ENCODE measurements at places on chromosomes 6 and 20. TPM values are rescaled to one million over a fixed set of nuclear protein-coding genes. Genes with fewer than 3 reads are reported as not detected.

- no peaks in the 10 kb centered on the region for H3K4me1 ChIP-seq
- no peak for DNase-seq
- peaks cover 36% of the 10 kb centered on the region for H3K36me3 ChIP-seq
- no peak overlapping the region for H3K27ac ChIP-seq
- H3K27me3 ChIP-seq: no peaks in the 10 kb centered on the region
- H3K4me3 ChIP-seq: no peak overlapping the region
These were observed 68.7 kb downstream of the RNF217 start for GRCh38 chr6:125030969-125031368.

The LST1 gene
- not detected for total RNA-seq

The MICB gene
- total RNA-seq: not detected

DNA sequence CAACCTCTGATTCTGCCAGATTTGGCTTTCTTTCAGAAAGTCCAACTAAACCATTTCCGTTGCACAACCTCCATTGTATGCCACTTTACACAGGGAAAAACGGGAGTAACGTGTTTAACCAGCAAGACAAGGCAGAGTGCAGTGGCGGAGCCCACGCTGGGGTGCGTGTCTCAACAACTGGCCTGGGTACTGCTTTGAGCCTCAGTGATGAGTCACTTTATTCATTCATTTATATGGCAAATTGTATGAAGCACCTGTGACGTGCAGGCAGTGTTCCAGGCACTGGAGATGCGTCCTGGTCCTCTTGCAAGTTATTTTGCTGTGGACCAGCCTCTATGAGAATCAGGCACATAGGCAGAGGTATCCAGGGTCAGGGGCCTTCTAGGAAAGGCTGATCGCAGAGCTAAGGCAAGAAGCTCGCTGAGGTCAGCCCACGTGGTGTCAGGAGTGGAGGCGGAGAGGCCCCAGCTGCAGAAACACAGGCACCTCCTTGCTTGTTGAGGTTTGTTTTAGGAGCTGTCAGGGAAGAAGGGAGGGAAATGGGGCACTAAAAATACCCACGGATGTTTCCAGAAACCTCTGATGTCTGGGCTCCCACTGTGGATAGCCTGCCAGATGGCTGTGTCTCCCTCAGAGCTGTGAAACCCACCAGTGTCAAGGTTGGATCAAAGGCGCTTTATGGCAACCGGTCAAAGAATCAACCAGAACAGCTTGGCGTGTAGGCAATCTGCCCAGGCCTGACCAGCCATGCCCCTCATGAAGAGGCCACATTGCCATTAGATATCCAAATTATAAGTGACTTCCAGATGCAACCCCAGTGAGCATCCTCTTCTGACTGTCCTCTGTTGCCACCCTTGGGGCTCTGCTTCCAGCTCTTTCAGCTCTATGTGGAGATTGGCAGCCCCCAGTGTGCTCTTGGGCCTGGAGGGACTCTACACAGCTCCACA, 157.2 kb downstream of the CD83 start:
- H3K36me3 ChIP-seq: no peaks in the 10 kb centered on the region
- no peak overlapping the region for H3K4me3 ChIP-seq
- H3K4me1 ChIP-seq: peaks cover 27% of the 10 kb centered on the region
- no peak for DNase-seq

The NRN1 gene
- total RNA-seq: not detected

DNA sequence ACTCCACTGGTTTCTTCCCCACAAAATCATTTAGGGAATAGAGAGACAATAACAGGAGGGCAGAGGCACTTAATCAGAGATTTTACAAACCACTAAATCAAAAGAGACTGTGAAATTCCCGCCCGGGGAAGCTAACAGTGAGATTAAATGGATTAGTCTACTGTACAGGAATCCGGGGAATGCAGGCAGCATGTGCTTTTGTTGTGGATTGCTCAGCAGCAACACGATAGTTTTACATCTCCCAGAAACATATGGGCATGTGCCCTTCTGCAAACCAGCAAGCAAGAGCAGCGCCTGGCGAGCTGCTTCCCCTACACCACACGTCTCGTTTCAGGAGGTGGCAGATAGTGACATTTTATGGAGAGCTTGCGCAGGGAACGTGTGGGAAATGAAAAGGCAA, 382.3 kb downstream of the CD83 start:
- H3K27ac ChIP-seq: no peak overlapping the region
- H3K4me1 ChIP-seq: peaks cover 18% of the 10 kb centered on the region

GRCh38 chr6:6366803-6367202, 46.3 kb upstream of the F13A1 start:
- H3K36me3 ChIP-seq: no peaks in the 10 kb centered on the region
- H3K27me3 ChIP-seq: peaks cover 20% of the 10 kb centered on the region
- no peak overlapping the region for H3K27ac ChIP-seq

DNA sequence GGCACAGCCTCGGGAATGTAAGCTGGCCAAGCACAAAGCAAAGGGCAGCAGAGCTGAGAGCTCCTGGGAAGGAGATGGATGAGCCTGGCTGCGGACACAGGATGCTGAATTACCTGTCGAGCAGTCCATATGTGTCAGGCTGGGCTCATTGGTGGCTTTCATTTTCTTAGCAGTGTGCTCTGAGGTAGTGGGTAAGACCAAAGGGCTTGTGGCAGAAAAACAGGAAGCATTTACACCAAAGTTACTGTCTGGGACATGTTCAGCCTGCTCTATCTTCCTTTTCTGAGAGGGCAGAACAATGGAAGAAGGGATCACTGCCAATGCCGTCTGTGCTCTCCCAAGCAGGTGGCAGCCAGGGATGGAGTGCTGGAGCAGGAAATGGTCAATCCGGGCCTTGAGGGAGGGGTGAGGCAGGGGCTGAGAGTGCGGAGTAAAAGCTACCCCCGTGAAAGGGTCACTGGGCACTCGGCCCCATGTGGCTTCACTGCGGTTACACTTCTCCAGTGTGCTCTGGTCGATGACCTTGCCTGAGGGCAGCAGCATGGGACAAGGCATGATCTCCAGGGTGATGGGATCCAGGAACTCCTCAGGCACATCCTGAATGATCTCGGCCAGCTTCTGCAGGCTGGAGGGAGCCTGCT, 36.9 kb upstream of the AVP start:
- DNase-seq: no peak
- no peak overlapping the region for H3K27ac ChIP-seq
- H3K36me3 ChIP-seq: peaks cover 47% of the 10 kb centered on the region

The THBS2 gene
- total RNA-seq: 20.4 TPM

DNA sequence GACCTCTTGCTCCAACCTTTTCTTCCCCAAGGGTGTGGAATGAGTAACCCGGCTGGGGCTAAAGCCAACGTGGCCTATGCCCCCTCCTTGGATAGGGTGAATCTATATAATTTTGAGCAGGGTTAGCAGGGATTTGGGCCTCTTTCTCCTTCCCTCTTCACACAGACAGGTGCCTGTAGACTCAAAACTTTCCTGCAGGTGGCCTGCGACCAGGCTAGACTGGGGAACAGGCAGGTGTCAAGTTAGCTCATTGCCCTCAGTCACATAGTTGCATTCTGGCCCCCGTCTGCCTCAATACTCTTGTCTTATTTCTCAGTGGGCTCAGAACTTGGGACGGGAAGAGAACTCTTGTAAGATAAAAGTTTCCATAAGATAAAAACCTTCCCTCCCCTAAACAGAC, 243.0 kb downstream of the ATXN1 start:
- no peak for DNase-seq
- no peak overlapping the region for H3K4me3 ChIP-seq
- peaks cover 21% of the 10 kb centered on the region for H3K4me1 ChIP-seq
- H3K27me3 ChIP-seq: no peaks in the 10 kb centered on the region

GRCh38 chr6:22149096-22149495, 147.7 kb downstream of the PRL start:
- no peaks in the 10 kb centered on the region for H3K27me3 ChIP-seq
- no peak for DNase-seq
- no peaks in the 10 kb centered on the region for H3K36me3 ChIP-seq
- H3K4me1 ChIP-seq: peaks cover 79% of the 10 kb centered on the region
- no peak overlapping the region for H3K4me3 ChIP-seq

DNA sequence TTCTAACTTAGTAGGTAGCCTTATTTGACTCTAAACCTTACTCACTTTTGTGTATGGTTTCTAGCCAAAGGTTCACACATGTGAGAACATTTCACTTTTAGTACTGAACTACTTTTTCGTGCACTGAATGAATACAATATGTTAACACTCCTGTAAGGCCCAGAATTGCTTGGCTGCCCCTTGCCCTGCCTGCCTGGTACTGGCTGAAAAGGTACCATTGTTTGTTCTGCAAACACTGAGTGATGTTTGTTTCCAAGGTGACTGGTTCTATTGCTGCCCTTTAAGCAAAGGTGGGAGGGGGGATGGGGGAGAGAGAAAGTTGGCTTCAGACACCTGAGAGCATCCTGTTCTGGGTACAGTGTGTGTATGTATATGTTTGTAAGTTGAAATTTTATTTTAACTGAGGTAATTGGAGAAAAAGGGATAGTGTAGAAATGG, 31.2 kb downstream of the RREB1 start:
- no peaks in the 10 kb centered on the region for H3K36me3 ChIP-seq
- H3K4me3 ChIP-seq: no peak overlapping the region
- H3K27ac ChIP-seq: peak overlapping the region; percentile 60
- DNase-seq: no peak

DNA sequence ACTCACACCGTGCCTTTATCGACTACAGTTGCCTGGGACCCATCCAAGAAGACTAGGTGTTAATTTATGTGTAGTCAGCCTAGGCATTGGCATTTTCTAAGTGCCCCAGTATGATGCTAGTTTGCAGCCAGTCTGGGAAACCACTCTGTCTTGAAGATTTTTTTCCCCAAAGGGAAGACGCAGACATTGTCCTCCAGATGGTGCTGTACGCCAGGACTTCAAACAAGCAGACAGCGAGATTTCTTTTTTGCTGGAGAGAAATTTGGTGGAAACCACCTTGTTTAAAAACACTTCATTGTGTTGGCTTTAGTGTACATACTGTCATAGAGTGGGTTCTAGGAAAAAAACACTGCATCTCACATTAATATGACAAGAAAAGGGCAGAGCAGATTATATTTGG, 30.0 kb downstream of the ALDH5A1 start:
- H3K4me1 ChIP-seq: no peaks in the 10 kb centered on the region
- no peak for DNase-seq
- H3K27ac ChIP-seq: no peak overlapping the region
- no peaks in the 10 kb centered on the region for H3K27me3 ChIP-seq

DNA sequence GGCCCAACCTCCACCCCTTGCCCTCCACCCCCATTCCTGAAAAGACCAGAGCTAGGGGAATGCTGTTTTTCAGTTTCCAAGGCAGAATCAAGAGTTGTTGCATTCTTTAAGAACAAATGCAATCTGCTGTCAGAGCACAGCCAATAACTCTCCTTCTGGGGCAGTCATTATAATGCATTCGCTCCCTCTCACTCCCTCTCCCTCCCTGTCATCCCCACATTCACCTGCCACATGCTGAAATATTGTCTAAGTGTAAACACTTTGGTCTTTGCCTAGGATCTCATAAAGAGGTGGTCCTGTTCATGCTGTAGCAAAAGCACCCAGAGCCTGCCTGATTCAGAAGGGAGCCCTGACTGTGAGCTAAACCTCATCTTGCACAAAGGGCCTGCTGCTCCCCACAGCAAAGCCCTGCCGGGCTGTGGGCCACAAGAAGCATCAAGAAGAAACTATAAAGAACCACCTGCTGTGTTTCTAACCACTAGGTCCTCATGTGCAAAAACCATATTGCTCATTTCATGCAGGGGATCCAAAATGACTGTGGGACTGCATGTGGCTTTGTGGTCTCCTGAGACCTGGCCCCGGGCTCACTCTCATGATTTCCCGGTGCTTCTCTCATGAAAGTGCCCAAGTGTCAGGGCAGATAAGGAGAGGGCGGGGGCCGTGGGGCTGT, 85.6 kb downstream of the GPR6 start:
- H3K4me3 ChIP-seq: no peak overlapping the region
- peak overlapping the region; percentile 73 for H3K27ac ChIP-seq
- H3K4me1 ChIP-seq: peaks cover 42% of the 10 kb centered on the region

The SPEF1 gene
- total RNA-seq: 0.27 TPM

DNA sequence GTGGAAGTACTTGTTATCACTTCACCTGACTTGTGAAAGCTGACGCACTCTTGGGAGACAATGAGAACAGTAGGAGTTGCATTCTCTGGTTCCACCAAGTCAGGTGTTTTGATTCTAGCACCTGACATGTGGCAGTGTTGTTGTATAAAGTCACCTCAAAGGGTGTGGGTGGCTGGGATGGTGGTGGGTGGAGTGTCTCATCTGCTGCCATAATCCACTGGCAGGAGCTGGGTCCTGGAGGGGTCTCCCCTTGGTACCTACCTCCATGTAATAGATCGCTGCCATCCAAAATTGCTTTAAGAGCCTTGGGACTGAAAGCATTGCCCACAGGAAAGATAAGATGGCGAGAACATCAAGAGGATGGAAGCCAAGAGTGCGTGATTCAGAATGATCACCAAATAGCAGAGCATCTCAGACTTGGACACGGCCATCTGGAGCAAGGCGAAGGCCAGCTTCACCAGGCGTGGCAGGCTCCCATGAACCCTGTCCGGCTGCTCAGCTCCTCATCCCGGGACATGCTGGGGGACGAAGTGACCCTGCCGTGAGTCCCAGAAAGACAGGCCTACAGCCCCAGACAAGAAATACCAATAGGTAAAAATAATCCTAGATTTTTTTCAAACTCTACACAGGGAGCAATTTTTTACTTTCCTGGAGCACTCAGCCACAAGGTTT, 56.6 kb downstream of the NPEPL1 start:
- peaks cover 75% of the 10 kb centered on the region for H3K27me3 ChIP-seq
- H3K36me3 ChIP-seq: no peaks in the 10 kb centered on the region
- no peaks in the 10 kb centered on the region for H3K4me1 ChIP-seq
- DNase-seq: no peak
- H3K4me3 ChIP-seq: no peak overlapping the region
- H3K27ac ChIP-seq: no peak overlapping the region

DNA sequence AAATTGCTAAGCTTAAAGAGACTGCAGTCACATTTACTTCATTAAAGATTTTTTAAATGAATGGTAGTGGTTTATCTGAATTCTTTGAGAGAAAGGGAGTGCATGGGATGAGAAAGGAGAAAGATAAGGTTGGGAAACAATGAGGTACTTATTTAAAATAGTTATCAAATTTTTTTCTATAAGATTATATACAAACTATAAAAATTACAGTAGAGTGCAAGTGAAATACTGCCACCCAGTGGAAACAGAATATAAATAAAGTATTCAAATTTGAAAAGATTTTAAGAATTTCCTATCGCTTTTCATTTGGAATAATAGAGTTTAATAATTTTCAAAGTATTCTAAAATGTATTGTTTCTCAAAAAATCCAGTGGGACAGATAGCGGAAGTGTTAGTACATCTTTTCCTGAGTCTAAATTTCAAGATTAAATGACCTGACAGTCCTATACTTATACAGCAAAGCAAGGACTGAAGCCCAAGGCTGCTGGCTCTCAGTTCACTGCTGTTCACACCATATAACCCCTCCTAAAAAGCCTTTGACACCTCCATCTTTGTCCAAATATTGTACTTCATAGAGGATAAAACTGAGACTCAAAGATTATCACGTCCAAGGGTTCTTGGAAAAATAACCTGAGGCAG, 31.1 kb downstream of the EPM2A start:
- DNase-seq: no peak
- H3K27ac ChIP-seq: no peak overlapping the region
- H3K4me1 ChIP-seq: no peaks in the 10 kb centered on the region
- H3K27me3 ChIP-seq: no peaks in the 10 kb centered on the region
- H3K4me3 ChIP-seq: no peak overlapping the region

The GJA10 gene
- not detected for total RNA-seq

- DNase-seq: no peak
- no peak overlapping the region for H3K27ac ChIP-seq
- peaks cover 6% of the 10 kb centered on the region for H3K36me3 ChIP-seq
- peaks cover 8% of the 10 kb centered on the region for H3K4me1 ChIP-seq
- no peaks in the 10 kb centered on the region for H3K27me3 ChIP-seq
These were observed 116.9 kb upstream of the SCGN start for GRCh38 chr6:25534942-25535631.

Measured in mesothelial cell of epicardium (in vitro differentiated cells).